ENCODE measurements at places on chromosomes 1 and 21. TPM values are rescaled to one million over a fixed set of nuclear protein-coding genes. Genes with fewer than 3 reads are reported as not detected.

PRKACB gene
- polyA plus RNA-seq = 131 TPM

CYP4X1 gene
- polyA plus RNA-seq = not detected

GRCh38 chr1:151581451-151581850 lies 30.4 kb upstream of the SNX27 start:
- peaks cover 2% of the 10 kb centered on the region for H3K36me3 ChIP-seq
- no peak for DNase-seq
- no peaks in the 10 kb centered on the region for H3K27me3 ChIP-seq
- no peak overlapping the region for H3K4me3 ChIP-seq

- no peak overlapping the region for H3K4me3 ChIP-seq
- no peak for DNase-seq
- H3K4me1 ChIP-seq = peaks cover 6% of the 10 kb centered on the region
- no peak overlapping the region for H3K27ac ChIP-seq
- H3K27me3 ChIP-seq = no peaks in the 10 kb centered on the region
- peaks cover 3% of the 10 kb centered on the region for H3K36me3 ChIP-seq
Measured at GRCh38 chr1:174276087-174276486, 116.8 kb downstream of the RABGAP1L start.

DNA sequence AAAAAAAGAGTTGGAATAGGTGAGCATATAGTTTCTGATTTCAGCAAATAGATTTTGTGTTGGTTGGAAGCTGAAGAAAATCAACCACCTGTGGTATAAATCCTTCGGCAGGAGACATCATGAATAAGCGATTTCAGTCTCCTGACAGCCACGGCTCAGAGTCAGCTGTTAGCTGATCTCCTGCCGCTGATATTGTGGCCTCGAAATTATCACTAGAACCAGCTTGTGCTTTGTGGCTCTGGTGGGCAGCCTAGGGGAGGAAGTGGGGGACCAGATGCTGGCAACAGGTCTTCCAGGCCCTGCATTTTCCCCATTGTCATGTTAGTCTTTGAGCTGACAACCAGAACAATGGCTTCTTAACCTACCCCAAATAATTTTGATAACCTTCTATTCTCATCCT lies 842 bp upstream of the GCSAML start:
- peaks cover 12% of the 10 kb centered on the region for H3K4me1 ChIP-seq
- no peak overlapping the region for H3K4me3 ChIP-seq
- no peak for DNase-seq
- H3K27me3 ChIP-seq = peaks cover 25% of the 10 kb centered on the region

ADAMTS5 gene
- not detected for polyA plus RNA-seq

GCSAML gene
- polyA plus RNA-seq = not detected

RHD gene
- polyA plus RNA-seq = not detected

GBP2 gene
- 90.2 TPM for polyA plus RNA-seq
